Activated CD8-positive, alpha-beta memory T cell treated with anti-CD3 and anti-CD28 coated beads for 1 hour (primary cell): ENCODE measurements at places on chromosomes 3 and 15.

DNA sequence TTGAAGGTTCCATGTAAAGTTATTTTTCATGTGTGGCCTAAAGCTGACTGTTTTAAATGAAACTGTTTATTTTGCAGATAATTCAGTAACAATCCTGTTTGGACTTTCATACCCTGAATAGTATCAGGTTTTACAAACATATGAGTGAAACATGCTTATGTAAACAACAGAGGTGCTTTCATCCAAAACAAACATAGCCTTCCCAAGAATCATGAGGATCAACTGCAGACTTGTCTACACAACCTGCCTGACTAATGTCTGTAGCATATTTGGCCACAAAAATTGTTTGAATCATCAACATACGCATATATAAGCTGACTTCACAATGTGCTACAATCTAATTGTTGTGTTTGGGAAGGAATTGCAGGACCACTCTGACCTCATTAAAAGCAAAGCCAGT is 190.4 kb downstream of the DIPK2A start:
- DNase-seq, result no peak

- DNase-seq, result no peak
These were observed 82.4 kb upstream of the HERC1 start for GRCh38 chr15:63915873-63916771.

DNA sequence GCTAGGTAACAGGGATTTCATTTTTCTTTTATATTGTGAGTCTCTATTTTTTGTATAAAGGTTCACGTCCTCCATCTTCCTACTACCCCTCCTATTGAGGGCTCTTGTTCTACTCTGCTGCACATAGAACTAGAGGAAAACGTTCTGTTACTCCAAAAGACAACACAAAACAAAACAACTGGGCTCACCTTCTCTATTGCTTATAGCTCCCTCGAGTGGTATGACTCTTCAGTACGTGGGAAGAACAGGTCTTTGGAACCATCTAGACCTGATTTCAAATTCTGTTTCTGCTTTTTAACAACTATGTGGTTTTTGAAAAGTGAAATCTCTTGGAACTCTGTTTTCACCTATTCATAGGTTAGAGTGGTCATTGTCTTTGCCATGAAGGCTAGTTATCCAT is 515.3 kb downstream of the SOX2 start:
- DNase-seq, result no peak

GRCh38 chr3:196142202-196142956 is 60.5 kb upstream of the TFRC start:
- DNase-seq, result no peak

DNA sequence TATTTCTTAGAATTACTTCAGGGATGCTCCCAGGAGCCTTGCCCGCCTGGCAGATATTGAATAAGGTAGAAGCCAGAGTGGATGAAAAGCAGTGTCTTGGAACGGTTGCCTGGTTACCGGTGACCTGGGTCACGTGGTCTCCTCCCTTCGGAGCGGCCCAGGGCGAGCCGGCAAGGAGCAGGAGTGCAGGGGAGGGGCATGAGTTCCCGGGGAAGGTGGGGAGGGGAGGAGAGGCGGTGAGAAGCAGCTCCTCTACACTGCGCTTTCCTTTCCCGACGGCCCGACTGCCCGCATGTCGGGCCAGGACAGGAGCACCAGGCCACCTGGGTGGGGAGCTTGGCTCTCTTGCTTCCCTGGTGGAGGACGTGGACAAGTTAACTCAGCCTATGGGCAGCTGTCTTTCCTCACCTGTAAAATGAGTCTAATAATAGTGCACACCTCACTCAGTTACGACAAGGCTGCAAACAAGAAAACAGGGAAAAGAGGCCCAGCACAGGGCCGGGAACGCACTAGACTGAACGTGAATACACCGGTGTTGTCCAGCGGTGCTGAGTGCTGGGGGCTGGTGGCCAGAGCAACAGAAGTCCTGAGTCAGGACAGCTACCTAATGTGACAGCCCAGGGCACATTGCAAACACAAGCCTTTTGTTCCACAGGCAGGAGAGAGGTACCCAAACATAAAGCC is 198.3 kb downstream of the ADAMTS9 start:
- DNase-seq, result no peak

DNA sequence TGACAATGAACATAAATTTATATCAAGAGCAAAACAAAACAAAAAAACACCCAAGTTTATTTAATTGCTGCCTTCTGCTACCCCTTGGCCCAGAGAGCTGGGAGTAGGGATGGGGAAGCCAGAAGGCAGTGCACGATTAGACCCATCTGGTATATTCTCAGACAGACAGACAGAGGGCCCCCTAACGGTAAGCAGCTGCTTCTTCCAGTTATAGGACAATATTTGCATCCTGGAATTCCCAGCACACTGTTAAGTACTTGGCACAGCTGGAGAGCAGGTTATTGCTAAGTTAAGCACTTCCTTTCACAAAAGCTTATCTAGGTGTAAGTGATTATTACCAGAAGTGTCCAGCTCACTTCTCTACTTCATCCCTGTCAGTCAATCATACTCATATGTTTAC is 39.3 kb downstream of the C2CD4B start:
- DNase-seq, result no peak

GRCh38 chr15:71273731-71274447 is 158.6 kb downstream of the THSD4 start:
- DNase-seq, result no peak

DNA sequence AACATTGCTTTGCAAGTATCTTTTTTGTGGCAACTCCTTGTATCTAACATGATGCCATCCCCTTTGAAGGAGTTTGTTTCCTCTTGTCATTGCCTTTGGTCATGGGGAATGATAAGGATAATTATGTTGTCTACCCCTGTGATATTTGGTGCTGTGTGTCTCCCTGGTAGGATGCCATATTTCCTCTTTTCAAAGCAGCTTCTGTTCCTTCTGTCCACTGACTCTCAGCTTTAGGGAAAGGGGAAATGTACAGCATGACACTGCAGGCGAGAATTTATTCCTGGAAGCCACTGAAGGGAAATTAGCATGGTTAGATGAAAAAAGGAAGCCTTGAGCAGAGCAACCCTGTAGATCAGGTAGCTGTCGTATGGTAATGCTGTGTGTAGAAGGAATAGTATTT is 576.7 kb downstream of the CADM2 start:
- no peak for DNase-seq

- DNase-seq, result no peak
These were observed 72.3 kb upstream of the ST3GAL6 start for GRCh38 chr3:98690876-98691275.

DNA sequence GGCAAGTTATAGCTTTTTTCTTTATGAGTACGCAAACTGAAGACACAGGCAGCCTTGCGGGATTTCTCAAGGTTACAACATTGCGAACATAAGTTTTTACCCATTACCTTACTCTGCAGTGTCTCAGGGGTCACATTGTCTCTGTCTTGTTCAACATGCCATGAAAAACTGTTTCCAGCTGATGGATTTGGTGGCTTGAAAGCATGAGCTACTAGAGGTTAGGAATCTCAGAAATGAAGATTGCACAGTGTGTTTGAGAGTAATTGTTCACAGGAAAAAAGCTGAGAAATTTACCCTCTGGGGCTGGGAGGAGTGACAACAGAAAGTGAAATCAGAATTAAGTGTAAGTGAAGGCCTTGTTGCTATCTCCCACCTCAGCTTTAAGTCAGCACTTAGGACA is 568.6 kb downstream of the TAFA4 start:
- DNase-seq, result no peak

DNA sequence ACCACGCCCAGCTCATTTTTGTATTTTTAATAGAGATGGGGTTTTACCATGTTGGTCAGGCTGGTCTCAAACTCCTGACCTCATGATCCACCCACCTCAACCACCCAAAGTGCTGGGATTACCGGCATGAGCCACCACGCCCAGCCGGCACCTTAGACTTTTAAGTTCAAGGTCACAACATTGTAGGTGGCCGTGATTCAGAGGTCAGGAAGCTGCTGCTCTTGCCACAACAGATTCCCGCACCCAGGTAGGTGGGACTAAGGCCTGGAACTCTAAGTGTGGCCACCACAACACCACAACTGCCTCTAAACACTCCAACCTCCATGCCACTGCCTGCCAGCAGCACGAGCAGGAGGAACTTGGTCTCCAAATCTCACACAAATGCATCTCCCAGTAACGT is 196.8 kb downstream of the STT3B start:
- no peak for DNase-seq

DNA sequence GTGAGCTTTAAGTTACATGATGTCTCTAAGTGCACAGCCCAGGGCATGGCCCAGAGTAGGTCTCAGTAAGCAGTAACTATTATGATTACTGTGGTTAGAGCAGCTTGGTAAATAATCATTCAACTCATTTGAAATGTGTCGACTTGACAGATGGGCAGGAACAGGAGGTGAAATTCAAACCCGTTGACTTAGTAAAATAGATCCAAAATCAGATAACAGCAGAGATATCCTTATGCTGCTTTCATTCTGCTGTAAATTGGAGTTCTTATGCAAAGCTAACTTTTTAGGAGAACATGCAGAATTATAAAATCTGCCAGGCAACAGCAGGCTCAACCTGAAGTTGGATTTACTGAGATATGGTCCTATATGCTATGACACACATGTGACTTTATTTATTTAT is 118.7 kb upstream of the KLHL25 start:
- no peak for DNase-seq

- no peak for DNase-seq
These were observed 407.2 kb upstream of the ARHGEF26 start for GRCh38 chr3:153714016-153714415.

GRCh38 chr15:57134071-57134605 is 215.7 kb downstream of the TCF12 start:
- DNase-seq, result no peak

GRCh38 chr3:66592927-66593625 is 92.3 kb upstream of the LRIG1 start:
- DNase-seq, result no peak

DNA sequence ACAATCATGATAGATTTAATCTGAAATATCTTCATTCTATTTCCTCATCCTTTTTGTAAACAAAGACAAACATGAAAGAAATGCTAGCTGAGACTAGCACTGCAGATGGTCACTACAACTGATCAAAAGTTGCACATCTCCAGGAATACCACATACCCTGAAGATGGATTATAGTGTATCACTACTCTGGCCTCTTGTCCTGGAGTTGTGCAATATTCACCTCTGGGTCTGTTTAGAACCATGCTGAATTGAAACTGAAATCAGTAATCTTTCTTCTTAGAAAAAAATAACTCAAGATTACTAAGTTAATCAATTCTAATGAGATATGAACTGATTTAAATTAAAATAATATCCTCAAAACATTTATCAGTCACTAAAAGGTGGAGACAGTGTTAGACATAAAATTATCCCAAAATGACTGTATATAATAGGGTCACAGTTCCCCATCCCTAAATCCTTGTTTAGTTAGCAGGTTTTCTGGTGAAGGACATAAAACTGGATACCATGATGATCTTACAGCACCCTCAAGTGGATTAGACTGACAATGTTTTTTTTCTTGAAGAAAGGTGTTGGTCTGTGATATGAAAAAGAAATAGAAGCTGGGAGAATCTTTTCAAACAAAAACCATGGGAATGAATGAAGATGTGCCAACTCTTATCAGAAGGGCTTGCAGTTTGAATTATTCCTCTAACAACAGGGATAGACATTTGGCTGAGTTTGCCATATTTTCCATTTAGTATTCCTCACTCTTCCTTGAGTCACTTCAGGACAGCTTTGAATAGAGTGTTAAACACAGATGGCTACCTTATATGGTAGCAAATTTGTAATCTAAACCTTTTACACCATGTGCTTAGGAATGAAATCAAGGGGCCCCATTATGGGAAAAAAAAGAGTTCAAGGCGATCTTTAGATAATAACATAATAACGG is 7.1 kb upstream of the TTC14 start:
- no peak for DNase-seq

DNA sequence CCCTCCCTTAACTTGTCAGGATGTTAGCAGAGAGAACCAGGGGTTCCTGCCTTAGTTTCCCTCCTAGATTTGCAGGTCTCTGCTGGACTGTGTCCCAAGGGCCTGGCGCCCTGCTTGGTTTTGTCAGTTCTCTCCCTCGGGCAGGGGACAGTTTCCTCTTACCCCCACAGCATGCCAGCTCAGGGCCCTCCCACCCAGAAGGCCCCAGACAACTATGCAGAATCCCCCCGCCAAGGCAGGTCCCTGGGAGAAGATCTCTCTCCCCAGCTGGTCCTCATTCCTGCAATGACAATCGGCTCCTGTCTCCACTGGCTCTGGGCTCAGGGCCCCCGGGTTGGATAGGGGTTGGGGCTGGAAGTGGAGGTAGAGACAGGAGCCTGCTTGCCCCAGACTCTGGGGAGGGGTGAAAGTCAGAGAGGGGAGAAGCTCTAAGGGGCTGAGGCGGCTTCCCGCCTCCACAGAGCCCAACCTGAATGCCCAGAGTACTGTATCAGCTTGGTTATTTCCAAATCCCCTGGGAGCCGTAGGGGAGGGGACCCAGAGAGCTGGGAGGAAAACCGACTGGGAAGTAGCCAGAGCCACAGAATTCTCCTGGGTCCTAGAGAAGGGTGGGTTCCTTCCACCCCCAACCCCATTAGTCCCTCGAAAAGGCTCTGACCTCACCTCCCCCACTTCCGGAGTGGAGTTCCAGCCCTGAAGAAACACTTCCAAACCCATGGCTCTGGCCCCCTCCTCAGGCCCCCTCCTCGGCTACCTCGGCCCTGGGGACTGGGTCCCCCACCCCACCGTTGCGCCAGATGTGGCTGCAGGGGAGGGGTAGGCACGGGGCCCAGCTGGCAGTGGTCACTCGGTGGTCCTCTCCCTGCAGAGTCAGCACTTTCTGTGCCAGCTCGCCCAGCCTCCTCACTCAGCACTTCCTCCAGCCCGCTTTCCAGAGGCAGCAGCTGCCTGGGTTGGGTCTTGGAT is 3.8 kb upstream of the LOXL1 start:
- DNase-seq, result no peak

GRCh38 chr3:112482675-112483074 is 16.6 kb downstream of the BTLA start:
- no peak for DNase-seq

DNA sequence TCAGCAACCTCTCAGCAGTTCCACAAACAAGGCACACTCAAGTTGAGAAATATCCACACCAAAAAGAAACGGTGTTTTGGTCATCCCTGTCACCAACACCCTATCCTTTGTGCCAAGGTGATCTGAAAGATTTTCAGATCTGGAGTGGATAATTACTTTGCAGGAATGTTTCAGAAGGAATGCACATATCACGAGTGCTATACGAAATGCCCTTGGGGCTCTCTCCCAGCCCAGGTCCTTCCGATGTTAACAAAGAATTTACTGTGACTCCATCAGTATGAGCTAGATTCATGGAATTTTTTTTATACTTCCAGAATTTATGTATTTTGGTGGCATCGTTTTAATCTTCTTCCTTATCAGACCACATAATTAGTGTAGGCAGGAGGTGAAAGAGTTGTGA is 105.0 kb downstream of the GRM7 start:
- DNase-seq, result no peak

- no peak for DNase-seq
These were observed 29.0 kb downstream of the RAB27A start for GRCh38 chr15:55260562-55261131.
